ENCODE measurements at places on chromosomes 11 and 22. TPM values are rescaled to one million over a fixed set of nuclear protein-coding genes. Genes with fewer than 3 reads are reported as not detected.

- no peak for DNase-seq
Observed at GRCh38 chr11:23976426-23976825, 520.4 kb upstream of the LUZP2 start.

DNA sequence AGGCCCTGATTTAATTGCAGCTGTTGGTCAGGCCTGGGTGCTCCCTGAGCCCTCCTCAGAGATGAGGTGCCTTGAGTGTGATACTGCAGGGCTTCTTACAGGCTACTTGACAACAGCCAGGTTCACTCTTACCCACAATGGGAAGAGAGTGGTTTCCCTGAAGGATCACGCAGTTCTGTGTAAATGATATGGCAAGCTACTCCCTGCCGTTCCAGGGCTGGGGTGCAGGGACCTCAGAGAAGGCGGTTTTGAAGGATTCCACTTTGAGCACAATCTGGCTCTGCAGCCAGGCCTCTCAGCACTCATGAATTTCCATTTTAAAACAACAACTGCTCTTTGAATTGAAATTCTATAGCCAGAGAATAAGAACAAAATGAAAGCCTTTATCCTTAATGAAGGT, 92.9 kb downstream of the SLC17A6 start:
- DNase-seq, result no peak

- DNase-seq, result no peak
Observed at GRCh38 chr11:32884023-32884422, 8.6 kb upstream of the QSER1 start.

GRCh38 chr22:37210041-37210803, 2.1 kb downstream of the SSTR3 start:
- no peak for DNase-seq

DNA sequence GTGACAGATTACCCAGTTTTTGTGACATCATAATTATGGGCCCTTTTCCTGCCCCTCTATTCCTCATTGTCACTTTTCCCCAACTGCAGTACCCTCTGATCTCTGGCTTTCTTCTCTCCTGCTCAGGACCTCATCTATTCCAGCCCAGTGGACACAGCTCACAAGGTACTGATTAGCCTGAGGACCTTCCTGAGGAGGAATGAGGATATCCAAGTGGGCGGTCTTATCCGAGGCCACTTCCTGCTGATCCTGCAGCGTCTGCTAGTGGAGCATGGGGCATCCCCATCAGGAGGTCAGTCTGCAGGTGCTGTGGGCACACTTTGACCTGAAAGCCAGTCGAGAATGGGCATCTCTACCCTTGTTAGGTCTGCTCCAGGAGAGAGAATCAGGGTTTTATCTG, 24.5 kb upstream of the CCDC134 start:
- no peak for DNase-seq

- DNase-seq, result no peak
Observed at GRCh38 chr11:118618115-118618990, 10.9 kb downstream of the PHLDB1 start.

DNA sequence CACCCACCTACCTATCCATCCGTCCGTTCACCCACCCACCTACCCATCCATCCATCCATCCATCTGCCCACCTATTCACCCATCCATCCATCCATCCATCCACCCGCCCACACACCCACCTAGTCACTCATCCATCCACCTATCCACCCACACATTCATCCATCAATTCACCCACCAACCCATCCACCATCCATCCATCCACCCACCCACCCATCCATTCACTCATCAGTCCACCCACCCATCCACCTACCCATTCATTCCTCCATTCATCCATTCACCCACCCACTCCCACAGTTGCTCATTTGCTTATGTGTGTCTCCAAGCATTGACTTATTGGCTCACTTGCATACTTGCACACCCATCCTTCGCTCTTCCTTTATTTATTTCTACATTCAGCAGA, 50.1 kb downstream of the MYO7A start:
- no peak for DNase-seq

- no peak for DNase-seq
Observed at GRCh38 chr22:43078522-43078921, 10.7 kb downstream of the TTLL1 start.

DNA sequence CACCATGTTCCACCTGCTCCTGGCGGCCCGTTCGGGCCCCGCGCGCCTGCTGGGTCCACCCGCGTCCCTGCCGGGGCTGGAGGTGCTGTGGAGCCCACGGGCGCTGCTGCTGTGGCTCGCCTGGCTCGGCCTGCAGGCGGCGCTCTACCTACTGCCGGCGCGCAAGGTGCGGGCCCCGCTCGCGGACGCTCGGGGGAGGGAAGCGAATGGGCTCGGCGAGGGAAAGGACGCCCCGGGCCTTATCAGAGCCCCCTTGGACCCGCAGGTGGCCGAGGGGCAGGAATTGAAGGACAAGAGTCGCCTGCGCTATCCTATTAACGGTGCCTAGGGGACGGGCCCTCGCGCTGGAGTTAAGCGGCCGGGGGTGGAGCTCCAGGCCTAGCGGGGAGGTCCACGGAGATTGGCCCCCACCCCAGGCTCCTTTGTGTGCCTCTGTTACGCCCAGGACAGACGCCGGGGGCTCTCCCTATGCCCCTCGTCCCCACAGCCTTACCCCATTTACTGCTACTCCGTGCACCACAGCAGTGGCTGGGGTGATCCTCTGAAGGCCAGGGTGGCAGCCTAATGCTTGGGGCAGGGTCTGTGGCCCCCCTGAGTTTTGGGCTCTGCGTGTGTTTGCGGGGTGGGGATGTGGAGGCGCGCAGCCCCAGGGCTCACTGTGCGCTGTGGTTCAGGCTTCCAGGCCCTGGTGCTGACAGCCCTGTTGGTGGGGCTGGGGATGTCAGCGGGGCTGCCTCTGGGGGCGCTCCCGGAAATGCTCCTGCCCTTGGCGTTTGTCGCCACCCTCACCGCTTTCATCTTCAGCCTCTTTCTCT, 1.1 kb downstream of the TM7SF2 start:
- no peak for DNase-seq

GRCh38 chr22:46969491-46969890, 207.0 kb downstream of the TBC1D22A start:
- peak; percentile 66 for DNase-seq

DNA sequence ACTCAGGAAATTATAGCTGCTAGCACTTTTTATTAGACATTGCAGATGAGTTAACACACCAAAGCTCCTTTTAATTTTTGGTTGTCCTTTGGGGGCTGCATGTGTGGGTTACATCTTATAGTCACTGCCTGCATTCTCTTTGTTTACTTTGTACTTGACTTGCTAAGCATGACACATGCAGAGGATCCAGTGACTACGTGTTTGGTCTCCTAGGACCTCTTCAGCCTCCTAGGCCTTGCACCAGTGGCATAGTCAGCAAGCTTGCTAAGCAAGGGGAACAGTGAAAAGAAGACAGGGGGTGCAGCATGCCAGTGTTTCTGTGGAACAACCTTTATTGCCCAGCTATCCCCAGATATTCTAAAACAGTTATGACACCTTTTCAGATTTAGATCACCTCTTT, 108.2 kb downstream of the PAX6 start:
- no peak for DNase-seq

DNA sequence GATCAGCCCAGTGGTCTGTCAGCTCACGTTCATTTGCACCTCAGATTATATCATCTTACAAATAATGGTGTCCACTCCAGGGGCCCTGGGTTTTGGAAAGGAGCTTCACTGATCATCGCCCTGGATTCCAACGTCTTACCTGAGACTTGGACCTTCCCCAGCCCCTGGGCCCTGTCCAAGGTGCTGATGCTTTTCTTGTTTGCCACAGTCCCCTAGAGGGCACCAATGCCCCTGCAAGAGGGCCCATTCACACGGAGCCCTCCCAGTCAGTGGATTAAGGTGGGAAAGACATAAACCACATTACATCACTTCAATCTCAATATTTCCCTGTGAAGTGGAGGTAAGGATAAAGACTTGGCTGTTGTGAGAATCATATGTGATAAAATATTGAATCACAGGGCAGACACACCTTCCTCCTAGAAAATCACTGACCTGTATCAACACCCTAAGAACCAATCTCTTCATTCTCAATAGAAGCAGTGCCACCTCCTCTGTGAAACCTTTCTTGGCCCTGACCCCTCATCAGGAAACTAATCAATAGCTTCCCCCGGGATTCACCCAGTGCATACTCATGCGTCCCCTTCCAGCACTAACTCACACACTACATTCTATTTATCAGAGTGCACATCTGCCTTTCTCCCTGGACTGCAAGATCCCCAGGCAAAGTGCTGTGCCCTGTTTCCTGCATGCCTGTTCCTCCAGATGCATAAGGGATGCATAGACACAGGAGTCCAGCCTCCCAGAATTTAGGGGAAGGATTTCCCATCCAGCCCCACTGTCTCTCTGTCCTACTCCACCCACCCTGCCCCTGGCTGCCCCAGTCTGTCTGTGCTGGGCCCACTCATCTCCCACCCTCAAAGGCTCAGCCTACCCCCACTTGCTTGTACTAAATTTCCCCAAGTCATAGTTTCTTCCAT, 167.0 kb downstream of the BUD13 start:
- peak; percentile 32 for DNase-seq

DNA sequence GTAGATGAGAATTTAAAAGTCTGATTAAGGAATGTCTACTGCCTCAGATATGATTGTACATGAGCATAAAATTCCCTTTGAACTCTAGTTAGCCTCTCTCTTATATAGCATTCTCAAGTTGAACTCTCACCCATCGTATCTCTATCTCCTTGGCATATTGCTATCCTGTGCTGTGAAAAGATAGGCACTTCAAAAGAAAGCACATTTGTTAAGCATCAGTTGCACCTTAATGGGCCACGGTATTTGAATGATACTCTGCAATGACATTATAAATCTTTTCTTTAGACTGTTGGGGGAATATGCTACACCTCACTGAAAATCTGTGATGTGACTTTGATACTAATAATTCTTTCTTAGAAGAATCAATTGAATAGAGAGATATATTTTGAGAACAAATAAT, 570.7 kb downstream of the JRKL start:
- DNase-seq, result no peak

DNA sequence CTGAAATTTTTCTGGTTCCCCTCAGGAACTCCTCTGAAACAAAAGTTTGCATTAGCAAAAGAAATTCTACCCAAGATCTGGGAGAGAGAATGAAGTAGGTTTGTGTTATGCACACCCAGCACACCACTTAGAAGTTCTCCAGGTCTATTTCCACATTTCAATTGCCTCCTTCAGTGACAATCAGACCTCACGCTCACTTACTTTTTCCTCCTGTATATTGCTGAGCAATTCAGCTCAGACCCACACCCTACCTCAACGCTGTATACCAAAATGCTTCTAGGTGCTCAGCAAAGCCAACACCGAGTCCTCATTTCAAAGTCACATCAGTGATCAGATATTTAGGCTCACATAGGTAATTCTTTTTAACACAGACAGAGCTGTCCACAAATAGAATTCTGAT, 19.2 kb downstream of the MRGPRX3 start:
- no peak for DNase-seq

DNA sequence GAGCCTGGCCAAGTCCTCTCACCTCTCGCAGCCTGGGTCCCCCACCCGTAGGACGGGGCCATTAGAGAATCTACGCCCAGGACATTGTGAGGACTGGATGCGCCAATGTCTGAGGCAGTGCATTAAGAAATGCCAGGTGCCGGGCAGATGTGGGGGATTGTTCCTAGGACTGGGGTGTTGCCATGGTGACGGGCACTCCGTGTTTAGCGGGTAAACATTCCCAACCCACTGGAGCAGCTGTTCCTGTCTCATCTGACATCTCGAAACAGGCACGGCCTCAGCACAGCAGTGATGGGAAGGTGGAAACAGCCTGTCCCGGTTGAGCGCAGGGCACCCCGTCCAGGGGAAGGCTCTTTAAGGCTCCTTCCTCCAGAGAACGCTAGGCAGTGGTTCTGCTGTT, 99.6 kb upstream of the RTL6 start:
- DNase-seq, result no peak

DNA sequence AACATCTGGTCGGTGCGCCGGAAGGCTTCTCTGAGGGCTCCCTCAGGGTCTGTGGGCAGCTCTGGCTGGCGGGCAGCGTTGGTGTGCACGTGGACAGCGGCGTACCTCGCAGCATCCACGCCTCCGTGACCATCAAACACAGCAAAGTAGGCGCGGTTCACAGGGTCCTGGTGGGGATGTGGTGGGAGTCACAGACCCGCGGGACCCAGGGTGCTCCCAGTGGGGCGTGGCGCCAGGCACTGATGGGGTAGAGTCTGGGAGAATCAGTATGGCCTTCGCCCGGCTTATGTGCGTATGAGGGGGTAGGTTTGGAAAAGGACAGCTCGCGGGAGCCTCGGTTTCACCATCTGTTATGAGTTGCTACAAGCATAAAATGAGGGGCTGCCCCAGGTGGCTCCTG, 19.2 kb downstream of the PPM1F start:
- DNase-seq, result peak; percentile 82

GRCh38 chr22:17228725-17229126, 9.5 kb upstream of the ADA2 start:
- no peak for DNase-seq

Gene PRR33
- total RNA-seq, result not detected

Gene PANX3
- not detected for total RNA-seq

Gene AMPD3
- 6.2 TPM for total RNA-seq

Gene AMOTL1
- total RNA-seq, result 71.7 TPM

Gene CRYBB3
- total RNA-seq, result not detected

Gene HOATZ
- total RNA-seq, result not detected

Gene CNTF
- total RNA-seq, result 1.6 TPM

Measured in osteocyte (in vitro differentiated cells).